Osteoblast (primary cell): ENCODE measurements at places on chromosomes 2 and 18. TPM values are rescaled to one million over a fixed set of nuclear protein-coding genes. Genes with fewer than 3 reads are reported as not detected.

C2orf80 gene
- not detected in 2 replicates for total RNA-seq

DNA sequence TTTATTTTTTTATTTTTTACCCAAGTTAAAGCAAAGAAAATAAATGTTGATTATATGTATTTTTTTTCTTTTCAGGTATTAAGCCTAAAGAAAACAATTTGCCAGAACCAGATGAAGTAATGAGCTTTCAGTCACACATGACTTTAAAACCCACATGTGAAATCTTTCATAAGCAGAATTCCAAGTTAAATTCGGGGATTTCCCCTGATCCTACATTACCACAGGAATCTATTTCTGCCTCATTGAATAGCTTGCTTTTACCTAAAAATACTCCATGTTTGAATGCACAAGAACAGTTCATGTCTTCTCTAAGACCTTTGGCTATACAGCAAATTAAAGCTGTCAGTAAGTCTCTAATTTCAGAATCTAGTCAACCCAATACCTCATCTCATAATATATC lies 26.6 kb downstream of the GEN1 start:
- DNase-seq, result no peak

LBH gene
- 270 and 272 TPM in 2 replicates for total RNA-seq

SPC25 gene
- 0.88 and 1.1 TPM in 2 replicates for total RNA-seq

DNA sequence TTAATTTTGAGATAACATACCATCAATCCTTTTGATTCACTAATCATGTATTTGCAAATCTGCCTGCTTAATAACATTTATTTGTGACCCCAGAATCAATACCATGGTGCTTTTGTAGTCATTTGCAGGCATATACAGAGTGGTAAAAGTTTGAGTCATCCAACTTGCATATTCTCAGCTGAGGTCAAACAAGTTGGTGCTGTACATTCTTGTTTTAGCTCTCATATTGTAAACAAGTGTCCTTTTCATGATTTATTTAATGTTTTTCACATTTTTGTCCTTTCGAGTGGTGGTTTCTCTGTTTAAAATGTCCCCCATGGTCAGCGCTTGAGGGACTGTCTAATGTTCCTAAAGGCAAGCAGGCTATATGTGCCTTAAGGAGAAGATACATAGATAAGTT lies 17.5 kb downstream of the RAB27B start:
- DNase-seq, result peak; percentile 43

DNA sequence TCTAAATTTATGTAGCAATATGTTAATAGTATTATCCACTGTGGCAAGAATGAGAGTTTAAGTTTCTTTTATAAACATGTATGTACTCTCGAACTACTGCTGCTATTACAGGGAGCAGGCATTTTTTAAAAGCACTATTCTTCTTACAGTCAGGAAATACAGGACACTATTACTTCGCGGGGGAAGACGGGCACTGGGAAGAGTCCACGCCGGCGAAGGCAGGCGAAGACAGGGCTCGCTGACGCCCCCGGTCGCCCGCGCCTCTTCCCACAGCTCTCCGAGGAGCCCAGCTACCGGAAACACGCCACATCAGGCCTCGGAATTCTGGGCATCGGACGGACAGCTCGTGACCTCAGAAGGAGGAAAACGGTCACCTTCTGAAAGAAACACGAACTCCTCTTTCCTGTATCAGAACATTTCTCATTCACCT lies 90.2 kb downstream of the FAM161A start:
- peak; percentile 88 for DNase-seq

ZDBF2 gene
- 9.1 and 12.7 TPM in 2 replicates for total RNA-seq

DNA sequence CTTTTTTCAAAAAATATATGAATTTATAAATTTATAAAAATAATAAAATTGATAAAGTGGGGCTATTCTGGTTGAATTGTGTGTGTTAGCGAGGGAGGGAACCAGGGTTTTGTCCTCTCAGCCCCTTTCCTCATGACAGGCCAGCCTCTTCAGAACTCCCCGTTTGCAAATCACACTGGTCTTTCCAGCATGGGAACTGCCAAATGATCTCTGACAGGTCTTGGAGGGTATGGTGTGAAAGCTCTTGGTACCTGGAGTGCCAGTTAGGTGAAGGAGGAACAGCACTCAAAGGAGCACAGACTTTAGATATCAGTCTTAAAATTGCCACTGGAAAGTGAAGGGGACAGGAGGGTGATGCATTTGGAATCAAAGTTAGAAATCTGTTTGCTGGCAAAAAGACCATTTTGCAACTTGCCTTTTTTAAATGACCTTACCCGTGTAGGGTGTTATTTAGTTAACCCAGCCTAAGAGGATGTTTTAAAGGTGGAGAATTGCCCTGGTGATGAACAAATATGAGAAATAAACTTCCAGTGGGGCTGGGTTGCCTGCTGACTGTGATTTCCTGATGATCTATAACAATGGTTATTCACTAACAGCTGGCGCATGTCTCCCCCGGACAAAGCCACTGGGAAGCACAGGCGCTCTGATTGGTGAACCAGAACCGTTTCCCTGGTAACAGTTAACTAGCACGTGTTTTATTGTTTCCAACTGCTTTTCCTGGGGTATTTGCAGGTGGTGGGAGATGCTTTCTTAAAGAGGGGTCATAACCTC lies 85.3 kb upstream of the EFEMP1 start:
- DNase-seq, result peak; percentile 19

NDUFS1 gene
- 86.6 and 98.4 TPM in 2 replicates for total RNA-seq

DNA sequence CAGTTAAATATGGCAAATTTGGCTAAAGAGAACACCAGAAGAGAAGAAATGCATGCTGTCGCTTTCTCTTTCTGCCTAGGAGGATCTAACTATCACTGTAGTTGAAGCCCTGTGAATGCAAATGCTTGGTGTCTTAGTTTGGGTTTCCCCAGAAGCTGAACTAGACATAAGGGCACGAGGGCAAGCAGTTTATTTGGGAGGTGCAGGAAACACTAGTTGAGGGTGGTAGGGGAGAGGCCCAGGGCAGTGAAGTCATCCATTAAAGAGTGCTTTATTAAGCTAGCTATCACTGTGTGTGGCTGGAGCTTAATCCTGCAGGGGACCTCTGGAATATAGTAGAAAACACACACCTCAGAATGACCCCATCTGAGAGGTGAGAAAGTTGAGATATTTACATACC lies 639.8 kb upstream of the ZEB2 start:
- no peak for DNase-seq

GRCh38 chr2:66846887-66847286 lies 412.0 kb downstream of the MEIS1 start:
- DNase-seq, result peak; percentile 31

FASTKD1 gene
- total RNA-seq, result 14.5 and 18.3 TPM in 2 replicates

GRCh38 chr2:233178994-233179847 lies 72.3 kb upstream of the ATG16L1 start:
- no peak for DNase-seq
